A673 (cell line): ENCODE measurements at places on chromosomes 2 and 18.

- DNase-seq: no peak
Observed at GRCh38 chr2:236764716-236765115, 195.1 kb downstream of the ACKR3 start.

DNA sequence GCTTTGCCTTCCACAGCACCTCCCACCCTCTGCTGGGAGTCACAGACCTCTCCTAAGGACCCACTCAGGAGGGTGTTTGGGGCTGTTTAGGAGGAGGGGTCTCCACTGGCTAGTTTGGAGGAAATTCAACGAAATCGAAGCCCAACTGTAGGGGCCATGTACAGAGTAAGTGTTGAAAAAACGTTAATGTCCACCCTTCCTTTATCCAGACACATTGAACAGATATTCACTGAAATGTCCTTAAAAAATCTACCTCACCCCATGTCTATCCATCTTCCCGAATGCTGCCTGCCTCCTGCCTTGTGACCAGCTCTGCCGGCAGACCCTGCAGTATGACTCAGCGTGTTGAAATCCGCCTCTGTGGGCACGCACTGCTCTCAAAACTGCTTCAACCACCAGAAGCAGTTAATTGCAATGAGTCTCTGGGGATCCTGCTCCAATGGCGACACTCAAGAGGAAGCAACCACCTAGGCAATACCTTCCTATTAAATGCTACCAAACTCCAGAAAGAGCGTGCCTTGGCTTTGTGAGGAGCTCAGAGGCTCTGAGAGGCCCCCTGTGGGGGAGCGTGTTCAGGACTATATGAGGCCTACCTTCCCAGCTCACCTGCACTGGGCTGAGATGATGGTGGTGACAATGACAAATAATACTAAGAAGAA lies 61.4 kb upstream of the RTN4 start:
- DNase-seq: peak; percentile 95

- peak; percentile 42 for DNase-seq
Observed at GRCh38 chr2:42385225-42385624, 24.2 kb upstream of the COX7A2L start.

- DNase-seq: no peak
Observed at GRCh38 chr2:98070081-98070480, 16.9 kb upstream of the VWA3B start.

DNA sequence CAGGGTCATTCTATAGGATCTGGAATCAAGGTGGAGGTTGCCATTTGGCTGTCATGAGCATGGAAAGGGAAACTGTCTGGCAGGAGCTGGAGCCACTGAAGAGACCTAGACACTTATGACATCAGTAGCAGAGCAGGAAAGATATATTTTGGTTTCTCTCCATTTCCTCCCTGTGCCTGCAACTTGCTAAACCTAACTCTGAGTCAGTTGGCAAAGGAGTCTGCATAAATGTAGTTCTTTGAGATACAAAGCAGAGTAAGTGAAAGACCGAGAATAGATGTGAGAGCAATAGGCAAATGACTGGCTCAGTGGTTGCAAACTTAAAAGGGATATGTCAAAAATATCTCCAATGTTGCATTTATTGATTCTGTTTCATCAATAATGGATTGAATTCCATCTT lies 757.7 kb downstream of the KCNJ3 start:
- DNase-seq: no peak

DNA sequence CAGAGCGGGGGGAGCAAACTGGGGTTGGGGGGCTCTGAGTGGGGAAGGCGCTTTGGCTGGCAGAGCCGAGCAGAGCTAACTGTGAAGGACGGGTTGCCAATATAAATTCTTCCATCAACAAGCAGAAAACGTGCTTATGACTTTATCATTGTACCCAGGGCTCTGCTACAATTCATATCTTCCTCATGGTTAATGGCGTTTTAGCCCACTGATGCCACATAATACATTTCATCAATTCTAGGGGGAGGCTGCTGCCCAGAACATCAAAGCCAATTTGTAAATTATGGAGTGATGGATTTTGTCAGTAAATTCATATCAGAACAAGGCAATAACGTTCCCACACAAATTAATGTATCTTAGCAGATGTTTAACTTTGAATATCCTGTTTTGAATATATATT lies 175.5 kb upstream of the RAB12 start:
- DNase-seq: no peak

DNA sequence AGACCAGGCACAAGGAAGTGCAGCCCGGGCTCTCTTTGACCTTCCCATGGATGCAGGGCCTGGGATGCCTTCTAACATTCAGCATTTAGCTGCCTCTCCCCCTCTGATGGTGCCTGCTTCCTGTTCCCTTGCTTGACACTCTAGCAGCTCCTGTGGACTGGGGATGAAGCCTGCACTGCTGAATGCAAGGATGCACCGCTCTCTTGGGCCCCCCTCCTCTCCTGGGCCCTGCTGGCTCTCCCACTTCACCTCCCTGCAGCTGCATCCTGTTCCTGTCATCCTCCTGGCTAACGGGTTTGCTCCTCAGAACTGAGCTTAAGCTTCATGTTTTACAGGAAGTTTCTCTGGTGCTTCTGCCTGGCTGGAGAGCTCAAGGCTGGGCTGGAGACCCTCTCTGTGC lies 254.1 kb downstream of the TSN start:
- no peak for DNase-seq

DNA sequence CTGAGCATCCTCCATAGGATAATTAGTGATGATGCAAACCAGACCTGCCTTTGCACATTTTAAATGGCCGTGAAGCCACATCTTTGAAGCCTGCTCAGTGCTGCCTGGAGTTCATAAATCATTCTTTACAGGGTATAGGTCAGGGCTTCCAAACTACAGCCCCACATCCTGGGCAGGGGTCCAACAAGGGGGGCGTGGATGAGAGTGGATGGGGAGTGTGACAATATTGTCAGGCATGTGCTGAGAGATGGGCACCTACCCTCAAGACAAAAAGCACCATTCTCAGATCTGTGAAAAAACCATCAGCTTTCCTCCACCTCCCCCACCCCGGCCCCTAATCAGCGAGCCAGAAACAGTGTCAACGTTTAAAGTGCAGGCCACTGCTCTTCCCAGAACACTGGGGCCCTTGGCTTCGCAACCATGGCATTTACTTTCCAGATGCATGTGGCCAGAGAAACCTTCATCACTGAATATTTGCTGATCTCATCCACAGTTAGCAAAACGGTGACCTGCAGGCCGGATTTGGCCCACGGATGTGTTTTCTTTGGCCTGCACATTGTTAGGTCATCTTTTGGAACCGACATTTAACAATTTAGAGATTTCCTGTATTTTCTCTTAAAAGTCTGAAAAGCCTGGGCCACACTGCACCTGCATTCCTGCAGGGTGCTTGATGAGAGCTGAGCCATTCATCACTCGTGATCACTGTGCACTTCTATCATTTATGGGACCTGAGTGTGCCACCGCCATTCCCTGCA lies 130.7 kb downstream of the ANKRD44 start:
- DNase-seq: no peak

DNA sequence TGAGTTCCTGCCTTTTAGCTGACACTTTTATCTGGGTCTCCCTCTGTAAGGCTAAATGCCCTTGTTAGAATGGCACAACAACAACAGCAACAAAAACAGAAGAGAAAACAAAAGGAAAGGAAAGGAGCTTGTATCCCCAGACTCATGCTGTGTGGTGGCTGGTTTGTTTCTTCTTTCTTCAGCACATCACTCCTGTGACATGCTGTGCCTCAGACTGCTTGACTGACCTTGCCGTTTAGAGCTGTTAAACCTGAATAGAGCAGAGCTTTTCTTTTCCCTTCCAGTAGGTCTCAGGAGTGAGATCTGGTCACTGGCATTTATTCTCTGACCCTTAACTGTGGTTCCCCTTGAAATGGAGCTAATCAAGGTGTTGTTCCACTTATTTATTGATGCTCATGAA lies 18.9 kb downstream of the GALNT13 start:
- DNase-seq: no peak

GRCh38 chr18:47244086-47244485 lies 7.4 kb downstream of the SKOR2 start:
- DNase-seq: no peak

GRCh38 chr2:156436497-156437085 lies 412 bp downstream of the GPD2 start:
- peak; percentile 32 for DNase-seq

GRCh38 chr2:68659081-68659480 lies 15.7 kb downstream of the PROKR1 start:
- DNase-seq: no peak

- DNase-seq: peak; percentile 70
Observed at GRCh38 chr2:210577263-210578071, 21.1 kb downstream of the CPS1 start.

- DNase-seq: peak; percentile 39
Observed at GRCh38 chr2:226414335-226414734, 385.3 kb downstream of the IRS1 start.

GRCh38 chr2:53544871-53545558 lies 222.6 kb upstream of the CHAC2 start:
- DNase-seq: no peak

DNA sequence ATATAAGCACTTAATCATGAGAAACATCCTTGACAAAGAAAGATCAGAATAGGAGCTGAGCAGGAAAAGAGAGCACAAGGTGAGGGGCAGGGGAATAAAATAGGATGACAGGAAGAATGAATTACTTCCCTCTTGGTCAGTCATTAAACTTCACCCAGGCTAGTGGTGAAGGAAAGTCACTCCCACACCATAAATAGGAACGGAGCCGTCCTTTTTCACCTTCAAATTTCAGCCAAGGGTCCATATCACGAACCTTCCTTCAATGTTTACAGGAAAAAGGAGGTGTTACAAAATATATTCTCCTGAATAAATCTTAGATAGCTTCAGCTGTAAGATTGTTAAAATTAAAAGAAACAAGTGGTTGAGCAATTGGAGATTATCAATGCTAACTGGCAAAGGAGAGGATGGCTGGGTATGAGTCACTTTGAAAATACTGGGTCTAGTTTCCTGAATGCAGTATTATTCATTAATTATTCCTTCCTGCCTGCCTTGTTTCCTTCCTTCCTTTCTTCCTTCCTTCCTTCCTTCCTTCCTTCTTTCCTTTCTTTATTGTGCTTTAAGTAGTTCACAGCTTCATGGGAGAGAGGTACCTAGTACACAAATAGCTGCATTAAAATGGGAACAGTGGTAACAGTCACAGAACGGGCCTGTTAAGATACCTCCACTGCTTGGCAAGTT lies 292.3 kb upstream of the ID2 start:
- peak; percentile 95 for DNase-seq

DNA sequence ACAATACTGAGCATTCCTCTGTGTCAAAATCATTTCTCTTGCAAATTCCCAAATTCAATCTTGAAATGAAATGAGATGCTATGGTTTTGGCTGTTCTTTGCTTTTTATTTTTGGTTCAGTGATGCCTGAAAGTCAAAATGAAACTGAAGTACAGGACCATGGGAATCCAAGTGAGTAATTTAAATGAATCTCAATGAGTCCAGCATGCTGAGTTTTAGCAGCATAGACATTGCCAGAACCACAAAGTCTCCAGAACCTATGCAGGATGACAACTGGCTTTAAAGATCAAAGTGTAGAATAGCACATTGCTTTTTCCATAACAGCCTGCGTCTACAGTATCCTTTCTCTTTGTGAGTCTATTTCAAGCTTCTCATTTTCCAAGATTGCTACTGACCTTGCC lies 1050.7 kb upstream of the PIK3C3 start:
- no peak for DNase-seq

GRCh38 chr18:5606951-5607350 lies 63.2 kb upstream of the EPB41L3 start:
- DNase-seq: no peak

- no peak for DNase-seq
Observed at GRCh38 chr2:98773907-98774306, 43.0 kb upstream of the MGAT4A start.

DNA sequence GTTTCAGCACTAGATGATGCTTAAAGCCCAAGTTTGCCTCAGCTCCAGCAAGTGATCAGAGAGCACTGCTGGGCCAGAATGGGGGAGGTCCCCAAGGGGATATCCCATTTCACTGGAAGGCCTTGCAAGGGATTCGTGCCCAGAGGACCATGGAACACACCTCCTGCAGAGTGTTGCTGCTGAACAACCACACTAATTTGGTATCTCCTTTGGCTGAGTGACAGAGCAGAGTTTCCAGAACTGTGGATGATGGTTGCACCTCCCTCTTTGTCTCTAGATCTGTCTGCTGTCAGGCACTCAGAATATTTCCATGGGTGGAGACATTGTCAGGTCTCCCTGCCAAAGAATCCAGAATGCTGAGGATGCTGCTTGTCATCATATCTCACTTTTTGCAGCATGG lies 484.8 kb upstream of the NETO1 start:
- DNase-seq: peak; percentile 24

DNA sequence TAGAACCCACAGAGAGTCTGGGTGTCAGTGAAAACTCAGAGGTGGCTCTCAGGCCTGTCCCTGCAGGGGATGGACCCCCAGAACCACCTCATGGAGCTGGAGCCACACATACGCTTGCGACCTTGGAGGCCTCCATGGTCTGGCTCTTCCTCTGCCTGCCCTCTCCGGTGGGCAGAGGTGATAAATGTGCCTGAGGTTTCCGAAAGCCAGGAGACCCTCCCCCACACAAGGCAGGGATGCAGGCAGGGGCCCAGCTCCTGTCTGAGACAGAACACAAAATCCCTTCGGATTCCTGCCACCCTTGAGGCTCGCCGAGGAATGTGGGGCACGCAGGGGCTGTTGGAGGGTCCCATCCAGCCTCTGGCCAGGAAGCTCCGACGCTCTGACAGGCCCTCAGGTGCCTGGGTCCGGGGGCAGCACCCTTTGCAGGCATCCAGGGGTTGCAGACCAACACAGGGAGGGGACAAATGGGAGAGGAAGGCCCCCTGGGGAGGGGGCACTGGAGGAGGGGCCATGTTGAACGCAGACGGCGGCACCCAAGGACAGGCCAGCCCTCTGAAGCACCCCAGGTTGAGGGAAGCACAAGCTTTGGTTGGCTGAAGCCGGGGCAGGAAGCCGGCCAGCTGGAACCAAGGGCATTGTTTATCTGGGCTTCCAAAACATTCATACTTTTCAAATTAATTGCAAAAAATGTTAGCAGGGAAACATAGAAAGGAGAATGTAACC lies 4.1 kb upstream of the SNED1 start:
- DNase-seq: no peak
